Neural progenitor cell (in vitro differentiated cells): ENCODE measurements at places on chromosomes 6 and 20. TPM values are rescaled to one million over a fixed set of nuclear protein-coding genes. Genes with fewer than 3 reads are reported as not detected.

- no peaks in the 10 kb centered on the region for H3K27me3 ChIP-seq
- H3K36me3 ChIP-seq = no peaks in the 10 kb centered on the region
- H3K27ac ChIP-seq = no peak overlapping the region
- no peaks in the 10 kb centered on the region for H3K4me1 ChIP-seq
- no peak overlapping the region for H3K4me3 ChIP-seq
Observed at GRCh38 chr20:10936786-10937185, 263.0 kb upstream of the JAG1 start.

GRCh38 chr6:25793970-25794369, 37.9 kb downstream of the SLC17A1 start:
- DNase-seq = no peak
- no peaks in the 10 kb centered on the region for H3K36me3 ChIP-seq
- no peak overlapping the region for H3K4me3 ChIP-seq
- H3K4me1 ChIP-seq = no peaks in the 10 kb centered on the region

DNA sequence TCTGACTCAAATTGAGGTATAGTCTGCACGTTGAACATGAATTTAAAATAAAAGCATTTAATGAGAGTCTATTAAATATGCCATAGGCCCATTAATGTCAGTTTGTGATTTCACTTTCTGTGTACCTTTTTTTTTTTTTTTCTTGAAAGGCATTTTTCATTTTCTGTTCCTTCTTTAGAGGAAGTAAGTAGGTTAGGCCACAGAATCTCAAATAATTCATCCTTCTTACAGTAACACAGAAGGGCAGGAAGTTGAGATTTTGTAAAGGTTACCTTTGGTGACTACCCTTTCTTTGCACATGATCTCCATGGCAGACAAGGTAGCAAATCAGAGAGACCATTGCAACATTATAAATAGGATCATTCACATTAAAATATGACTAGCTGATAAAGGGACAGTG, 9.6 kb downstream of the L3MBTL3 start:
- DNase-seq = no peak
- no peak overlapping the region for H3K4me3 ChIP-seq
- H3K27ac ChIP-seq = no peak overlapping the region
- H3K27me3 ChIP-seq = no peaks in the 10 kb centered on the region

GRCh38 chr6:127884134-127884533, 16.7 kb downstream of the THEMIS start:
- no peak overlapping the region for H3K27ac ChIP-seq
- no peak overlapping the region for H3K4me3 ChIP-seq
- H3K4me1 ChIP-seq = peaks cover 3% of the 10 kb centered on the region
- no peaks in the 10 kb centered on the region for H3K36me3 ChIP-seq

GRCh38 chr6:168574075-168574698, 133.2 kb downstream of the SMOC2 start:
- no peak overlapping the region for H3K27ac ChIP-seq
- no peak for DNase-seq
- no peaks in the 10 kb centered on the region for H3K27me3 ChIP-seq
- H3K36me3 ChIP-seq = no peaks in the 10 kb centered on the region
- peaks cover 6% of the 10 kb centered on the region for H3K4me1 ChIP-seq

DNA sequence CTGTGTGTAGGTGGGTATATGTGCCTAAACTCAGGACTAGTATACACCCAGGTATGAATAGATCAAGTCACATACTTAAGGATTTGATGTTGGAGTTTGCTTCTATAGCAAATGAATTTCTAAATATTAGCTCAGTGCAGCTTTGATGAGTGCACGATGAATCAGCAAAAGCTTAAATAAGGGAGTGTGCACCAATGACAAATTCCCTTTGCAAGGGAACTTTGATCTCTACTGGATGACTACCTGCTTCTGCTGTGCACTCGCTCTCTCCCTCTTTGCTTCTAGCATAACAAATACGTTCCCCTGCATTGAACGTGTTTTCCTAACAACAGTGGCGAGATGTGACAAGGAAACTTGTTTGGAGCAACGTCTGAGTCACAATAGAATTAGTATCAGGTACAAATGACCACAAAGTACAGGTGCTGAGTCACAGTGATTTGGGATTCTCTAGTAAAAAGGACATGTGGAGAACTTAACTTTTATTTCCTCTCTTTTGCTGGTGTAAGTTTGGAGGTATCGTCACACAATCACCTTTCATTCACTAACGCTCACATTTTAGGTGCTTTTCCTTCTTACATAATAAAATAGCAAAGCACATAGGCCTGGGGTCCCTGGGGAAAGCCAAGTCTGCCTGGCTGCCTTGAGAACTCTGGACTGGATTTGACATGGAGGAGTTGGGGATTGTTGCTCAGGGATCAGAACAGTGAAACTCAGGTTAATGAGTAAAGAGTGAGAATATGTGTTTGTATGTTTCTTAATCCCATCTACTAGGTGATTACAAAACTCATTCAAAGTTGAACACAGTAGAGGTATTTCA, 49.7 kb downstream of the KLHL31 start:
- no peaks in the 10 kb centered on the region for H3K36me3 ChIP-seq
- no peaks in the 10 kb centered on the region for H3K4me1 ChIP-seq
- H3K27ac ChIP-seq = no peak overlapping the region
- H3K4me3 ChIP-seq = no peak overlapping the region
- no peaks in the 10 kb centered on the region for H3K27me3 ChIP-seq

DNA sequence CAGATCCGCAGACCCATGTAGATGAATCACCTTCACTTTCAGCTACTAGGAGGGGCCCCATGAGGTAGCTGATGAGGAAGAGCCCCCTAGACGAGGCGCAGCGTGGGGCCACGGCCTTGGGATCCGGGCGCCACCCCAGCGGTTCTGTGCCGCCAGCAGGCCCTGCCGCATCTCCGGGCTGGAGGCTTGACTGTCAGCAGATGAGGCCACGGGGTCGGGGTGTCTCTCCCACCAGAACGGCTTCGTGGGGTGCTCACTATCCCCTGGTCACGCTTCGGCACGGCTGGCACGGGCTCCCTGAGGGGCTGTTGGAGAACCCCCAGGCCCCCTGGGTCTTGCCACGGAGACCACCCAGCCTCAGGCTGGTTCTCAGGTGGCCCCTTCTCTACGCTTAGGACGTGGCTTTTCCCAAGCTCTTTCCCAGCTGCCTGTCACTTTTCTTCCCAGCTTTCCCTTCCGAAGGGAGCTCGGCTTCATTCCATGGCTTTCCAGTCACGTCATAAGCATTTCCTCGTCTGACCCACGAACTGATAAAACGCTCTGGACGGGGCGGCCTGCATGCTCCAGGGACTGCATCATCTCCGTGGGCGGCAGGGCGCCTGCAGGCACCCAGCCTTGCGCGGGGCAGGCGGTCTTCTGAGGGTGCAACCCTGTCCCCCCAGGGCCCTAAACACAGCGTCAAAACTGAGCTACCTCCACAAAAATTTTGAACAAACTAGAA, 85.9 kb downstream of the THBS2 start:
- no peaks in the 10 kb centered on the region for H3K27me3 ChIP-seq
- no peak for DNase-seq
- H3K4me3 ChIP-seq = no peak overlapping the region
- no peak overlapping the region for H3K27ac ChIP-seq

- peak overlapping the region; percentile 48 for H3K27ac ChIP-seq
- H3K36me3 ChIP-seq = peaks cover 11% of the 10 kb centered on the region
- H3K27me3 ChIP-seq = no peaks in the 10 kb centered on the region
- peak overlapping the region; percentile 14 for H3K4me3 ChIP-seq
- DNase-seq = peak; percentile 79
Observed at GRCh38 chr6:42431356-42431755, 20.4 kb downstream of the TRERF1 start.

DNA sequence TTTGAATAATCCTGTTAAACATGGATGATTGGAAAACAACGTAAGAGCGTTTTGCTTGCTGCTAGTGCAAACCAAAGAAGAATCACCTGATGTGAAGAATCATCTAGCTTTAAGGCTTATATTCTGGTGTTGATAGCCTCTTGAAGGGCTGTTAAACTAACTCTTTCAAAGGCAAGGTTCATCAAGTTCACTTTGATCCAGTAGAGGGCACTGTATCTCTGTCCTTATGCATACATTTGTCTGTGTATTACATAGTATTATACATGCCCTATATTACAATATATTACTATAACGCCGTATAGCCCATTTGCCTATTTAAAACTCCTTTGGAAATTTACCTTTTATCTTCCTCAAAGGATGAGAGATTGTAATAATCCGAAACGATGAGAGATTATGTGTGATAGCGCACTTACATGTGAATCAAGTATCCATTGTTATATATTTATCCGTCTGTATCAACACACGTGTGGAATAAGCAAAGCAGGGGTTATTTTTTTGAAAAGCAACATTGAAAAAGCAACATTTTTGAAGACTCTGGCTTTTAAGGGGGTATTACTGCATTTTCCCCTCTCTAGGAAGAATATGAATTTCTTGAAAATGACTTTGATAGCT, 50.8 kb upstream of the NRN1 start:
- H3K27ac ChIP-seq = no peak overlapping the region
- no peak overlapping the region for H3K4me3 ChIP-seq
- peak; percentile 57 for DNase-seq
- no peaks in the 10 kb centered on the region for H3K36me3 ChIP-seq
- peaks cover 18% of the 10 kb centered on the region for H3K27me3 ChIP-seq
- H3K4me1 ChIP-seq = no peaks in the 10 kb centered on the region

- no peak for DNase-seq
- no peak overlapping the region for H3K4me3 ChIP-seq
- H3K27ac ChIP-seq = no peak overlapping the region
- H3K27me3 ChIP-seq = no peaks in the 10 kb centered on the region
Observed at GRCh38 chr20:63579017-63579694, 5.1 kb upstream of the HELZ2 start.

DNA sequence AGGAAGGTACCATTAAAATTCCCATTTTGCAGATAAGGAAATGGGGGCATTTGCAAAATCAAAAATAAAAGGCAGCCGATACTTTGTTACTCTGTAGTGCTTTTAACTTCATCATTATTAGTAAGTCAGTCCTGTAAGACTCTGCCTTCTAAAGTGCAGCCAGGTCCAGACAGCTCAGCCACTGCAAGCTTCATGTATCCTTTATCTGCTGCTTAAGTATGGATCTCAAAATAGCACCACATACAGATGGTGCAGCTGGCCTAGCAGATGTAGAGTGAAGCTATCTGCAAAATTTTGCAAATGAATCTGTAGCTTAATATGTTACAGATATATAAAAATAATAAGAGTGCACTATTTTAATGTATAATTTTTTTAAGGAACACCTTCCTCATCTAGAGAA, 53.4 kb downstream of the NUS1 start:
- H3K4me3 ChIP-seq = no peak overlapping the region
- no peak for DNase-seq
- H3K36me3 ChIP-seq = no peaks in the 10 kb centered on the region
- H3K4me1 ChIP-seq = no peaks in the 10 kb centered on the region
- H3K27me3 ChIP-seq = no peaks in the 10 kb centered on the region

DNA sequence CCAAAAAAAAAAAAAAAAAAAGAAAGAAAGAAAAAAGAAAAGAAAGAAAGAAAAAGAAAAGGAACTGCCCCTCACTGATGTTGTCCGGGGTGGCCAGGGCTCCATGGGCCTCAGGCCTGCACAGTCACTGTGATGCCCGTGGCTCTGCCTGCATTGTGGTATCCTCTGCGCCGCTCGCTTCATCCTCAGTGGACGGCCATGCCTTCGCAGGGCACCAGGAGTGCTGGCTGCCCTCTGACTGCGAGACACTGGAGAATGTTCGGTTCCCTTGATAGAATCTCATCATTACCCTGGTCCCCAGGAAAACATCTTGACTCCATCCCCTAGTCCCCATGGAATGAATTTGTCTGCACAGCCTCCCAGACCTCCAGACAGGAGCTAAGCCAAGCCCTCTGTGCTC, 61.7 kb downstream of the TMEM242 start:
- no peak overlapping the region for H3K27ac ChIP-seq
- H3K36me3 ChIP-seq = no peaks in the 10 kb centered on the region

GRCh38 chr20:18258126-18258860, 30.0 kb upstream of the ZNF133 start:
- H3K36me3 ChIP-seq = no peaks in the 10 kb centered on the region
- H3K4me3 ChIP-seq = no peak overlapping the region
- no peaks in the 10 kb centered on the region for H3K27me3 ChIP-seq
- no peak overlapping the region for H3K27ac ChIP-seq

- H3K4me3 ChIP-seq = peak overlapping the region; percentile 78
- peaks cover 36% of the 10 kb centered on the region for H3K4me1 ChIP-seq
- peak overlapping the region; percentile 27 for H3K27ac ChIP-seq
- H3K27me3 ChIP-seq = no peaks in the 10 kb centered on the region
- H3K36me3 ChIP-seq = no peaks in the 10 kb centered on the region
Observed at GRCh38 chr6:33787954-33788693, 806 bp downstream of the LEMD2 start.

Gene RAD21L1
- total RNA-seq = not detected in 2 replicates

Gene SCRT2
- total RNA-seq = not detected in 2 replicates

Gene TCF19
- total RNA-seq = 6.2 and 9.5 TPM in 2 replicates

Gene DNAH8
- 0.09 and 1.1 TPM in 2 replicates for total RNA-seq

Gene SOX4
- 147 and 161 TPM in 2 replicates for total RNA-seq

Gene GRIK2
- total RNA-seq = 0.88 and 1.5 TPM in 2 replicates

Gene DSP
- 38.3 and 38.7 TPM in 2 replicates for total RNA-seq

Gene ADGRF4
- not detected in 2 replicates for total RNA-seq

Gene NFATC2
- 0.19 and 0.25 TPM in 2 replicates for total RNA-seq

Gene GRM1
- total RNA-seq = 0.50 and 0.79 TPM in 2 replicates
